Pancreas (tissue), 10 donors: ENCODE measurements at places on chromosomes 2 and 18. TPM values are rescaled to one million over a fixed set of nuclear protein-coding genes. Genes with fewer than 3 reads are reported as not detected.

- H3K36me3 ChIP-seq = no peaks in the 10 kb centered on the region
- H3K27ac ChIP-seq = no peak overlapping the region
- no peak overlapping the region for H3K4me3 ChIP-seq
- H3K4me1 ChIP-seq = no peaks in the 10 kb centered on the region
- H3K27me3 ChIP-seq = no peaks in the 10 kb centered on the region
Observed at GRCh38 chr2:166900700-166901099, 12.4 kb downstream of the XIRP2 start.

MDH1 gene
- 35.4 TPM for total RNA-seq

GRCh38 chr2:30695749-30696148 is 111.5 kb downstream of the CAPN13 start:
- H3K27ac ChIP-seq = no peak overlapping the region
- H3K4me3 ChIP-seq = no peak overlapping the region
- no peaks in the 10 kb centered on the region for H3K4me1 ChIP-seq
- H3K27me3 ChIP-seq = no peaks in the 10 kb centered on the region
- DNase-seq = no peak

ANTXR1 gene
- total RNA-seq = 6.5 TPM

- H3K4me1 ChIP-seq = no peaks in the 10 kb centered on the region
- no peaks in the 10 kb centered on the region for H3K27me3 ChIP-seq
- no peak for DNase-seq
- H3K4me3 ChIP-seq = no peak overlapping the region
- H3K36me3 ChIP-seq = no peaks in the 10 kb centered on the region
Observed at GRCh38 chr2:100260712-100261620, 61.3 kb downstream of the LONRF2 start.

SCYGR4 gene
- not detected for total RNA-seq

DNA sequence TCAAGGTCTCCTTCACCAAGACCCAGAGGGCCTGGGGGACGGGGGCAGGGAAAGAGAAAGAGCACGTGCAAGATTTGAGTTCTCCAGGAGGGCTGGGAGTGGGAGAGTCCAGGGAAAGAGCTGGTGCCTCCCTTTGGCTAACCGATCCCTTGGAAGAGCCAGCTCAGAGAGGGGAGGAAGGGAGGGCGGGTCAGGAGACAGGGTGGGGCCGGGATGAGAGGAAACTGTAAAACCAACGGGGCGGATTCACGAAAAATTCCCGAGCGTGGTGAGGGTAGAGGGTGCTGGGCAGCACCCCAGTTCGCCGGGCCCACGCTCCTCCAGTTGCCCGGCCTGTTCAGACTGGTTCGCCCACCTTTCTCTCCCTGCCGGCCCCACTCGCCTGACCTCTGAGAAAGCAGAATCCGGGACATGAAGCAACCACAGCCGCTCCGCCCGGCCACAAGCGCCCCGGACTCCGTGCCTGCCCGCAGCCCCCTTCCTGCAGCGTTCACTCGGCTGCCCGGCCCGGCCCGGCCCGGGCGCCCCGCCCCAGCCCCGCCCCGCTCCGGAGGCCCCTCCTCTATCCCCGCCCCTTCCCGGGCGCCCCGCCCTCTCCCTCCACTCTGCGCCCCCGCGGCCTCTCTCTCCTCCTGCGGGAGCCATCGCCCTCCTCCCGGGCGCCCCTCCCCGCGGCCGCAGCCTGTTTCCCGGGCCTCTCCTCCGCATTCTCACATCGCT is 230.9 kb upstream of the SMAD2 start:
- DNase-seq = peak; percentile 94
- no peaks in the 10 kb centered on the region for H3K27me3 ChIP-seq
- H3K36me3 ChIP-seq = no peaks in the 10 kb centered on the region
- peak overlapping the region; percentile 41 for H3K4me3 ChIP-seq
- H3K27ac ChIP-seq = peak overlapping the region; percentile 68
- no peaks in the 10 kb centered on the region for H3K4me1 ChIP-seq

DNA sequence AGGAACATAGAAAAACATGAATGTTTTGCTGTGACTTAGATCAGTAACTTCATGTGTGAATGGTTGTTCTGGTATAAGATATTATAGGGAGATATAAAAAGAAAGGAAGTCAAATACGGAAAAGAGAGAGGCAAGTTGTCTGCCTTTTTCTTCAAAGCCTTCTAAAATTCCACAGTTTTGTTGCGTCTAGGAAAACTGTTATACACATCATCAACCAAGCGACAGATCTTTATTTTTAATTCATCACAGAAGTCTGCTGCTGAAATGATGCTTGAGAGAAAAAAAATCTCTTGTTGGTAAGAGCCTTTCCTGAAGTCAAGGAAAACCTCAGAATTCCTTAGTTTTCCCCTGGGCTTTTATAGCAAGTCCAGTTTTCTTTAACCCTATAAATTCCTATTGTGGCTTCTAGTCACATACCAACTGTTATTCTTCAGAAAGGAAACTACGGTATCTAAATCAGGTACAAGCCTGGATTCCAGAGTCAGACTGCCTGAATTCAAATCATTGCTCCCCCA is 36.3 kb upstream of the TANC1 start:
- no peak for DNase-seq
- no peaks in the 10 kb centered on the region for H3K36me3 ChIP-seq
- H3K27ac ChIP-seq = no peak overlapping the region

DNA sequence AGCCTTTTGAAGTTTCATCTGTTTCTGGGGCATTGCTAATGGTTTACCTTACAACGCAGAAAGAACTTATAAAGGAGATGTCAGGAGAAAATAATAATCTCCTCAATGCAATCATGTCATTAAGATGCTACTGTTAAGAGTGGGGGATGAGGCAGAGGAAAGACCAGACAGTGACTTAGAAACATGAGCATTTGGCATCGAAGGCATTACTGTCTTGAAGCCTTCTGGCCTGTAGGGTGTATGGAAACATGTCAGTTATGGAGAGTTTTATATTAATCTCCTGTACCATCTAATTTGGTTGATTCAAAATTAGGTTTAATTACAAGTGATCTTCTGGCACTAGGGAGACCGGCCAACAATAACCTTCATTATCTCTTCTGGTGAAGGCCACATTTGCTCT is 32.5 kb downstream of the CDC42EP3 start:
- no peak overlapping the region for H3K4me3 ChIP-seq
- H3K4me1 ChIP-seq = no peaks in the 10 kb centered on the region
- DNase-seq = no peak
- H3K36me3 ChIP-seq = no peaks in the 10 kb centered on the region

DNA sequence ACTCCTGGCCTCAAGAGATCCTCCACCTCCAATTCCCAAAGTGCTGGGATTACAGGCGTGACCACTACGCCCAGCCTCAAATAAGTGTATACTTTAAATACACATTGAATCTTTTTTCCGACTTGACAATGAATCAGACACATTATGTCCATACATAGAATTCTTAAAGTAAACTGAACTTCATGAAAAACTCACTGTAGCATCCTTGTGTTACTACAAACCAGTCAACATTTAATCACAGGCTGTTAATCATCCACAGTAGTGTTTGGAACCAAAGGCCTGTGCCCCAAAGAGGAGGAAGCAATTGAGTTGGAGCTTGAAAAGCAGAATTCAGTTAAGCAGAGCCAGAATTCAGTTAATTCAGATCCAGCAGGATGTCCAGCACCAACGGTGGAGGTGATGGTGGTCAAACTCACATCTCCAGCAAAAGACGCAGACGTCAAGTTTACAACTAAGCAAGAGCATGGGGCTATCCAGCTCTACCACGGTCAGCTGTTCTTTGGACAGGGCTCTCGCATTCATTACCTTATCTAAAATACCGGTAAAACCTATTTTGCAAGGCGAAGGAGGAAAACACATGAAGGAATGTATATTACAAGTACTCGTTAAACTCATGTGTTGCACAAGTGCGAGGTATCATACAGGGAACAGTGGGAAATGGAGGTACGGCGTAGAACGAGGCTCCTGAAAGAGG is 1.2 kb downstream of the SLC39A6 start:
- H3K4me3 ChIP-seq = peak overlapping the region; percentile 95
- no peaks in the 10 kb centered on the region for H3K27me3 ChIP-seq
- DNase-seq = no peak
- H3K4me1 ChIP-seq = peaks cover 6% of the 10 kb centered on the region

PMAIP1 gene
- 1.7 TPM for total RNA-seq

GRCh38 chr2:177257471-177257870 is 7.1 kb downstream of the NFE2L2 start:
- no peaks in the 10 kb centered on the region for H3K27me3 ChIP-seq
- DNase-seq = no peak
- no peak overlapping the region for H3K4me3 ChIP-seq
- H3K36me3 ChIP-seq = no peaks in the 10 kb centered on the region
- H3K4me1 ChIP-seq = peaks cover 45% of the 10 kb centered on the region

GRCh38 chr2:236871500-236872001 is 214.1 kb upstream of the COPS8 start:
- H3K27me3 ChIP-seq = no peaks in the 10 kb centered on the region
- peaks cover 16% of the 10 kb centered on the region for H3K4me1 ChIP-seq
- no peak for DNase-seq
- no peaks in the 10 kb centered on the region for H3K36me3 ChIP-seq
- H3K4me3 ChIP-seq = no peak overlapping the region

GRCh38 chr2:221102896-221103688 is 469.0 kb downstream of the EPHA4 start:
- H3K27me3 ChIP-seq = no peaks in the 10 kb centered on the region
- no peak overlapping the region for H3K4me3 ChIP-seq
- H3K27ac ChIP-seq = no peak overlapping the region
- no peaks in the 10 kb centered on the region for H3K4me1 ChIP-seq
- DNase-seq = no peak

DNA sequence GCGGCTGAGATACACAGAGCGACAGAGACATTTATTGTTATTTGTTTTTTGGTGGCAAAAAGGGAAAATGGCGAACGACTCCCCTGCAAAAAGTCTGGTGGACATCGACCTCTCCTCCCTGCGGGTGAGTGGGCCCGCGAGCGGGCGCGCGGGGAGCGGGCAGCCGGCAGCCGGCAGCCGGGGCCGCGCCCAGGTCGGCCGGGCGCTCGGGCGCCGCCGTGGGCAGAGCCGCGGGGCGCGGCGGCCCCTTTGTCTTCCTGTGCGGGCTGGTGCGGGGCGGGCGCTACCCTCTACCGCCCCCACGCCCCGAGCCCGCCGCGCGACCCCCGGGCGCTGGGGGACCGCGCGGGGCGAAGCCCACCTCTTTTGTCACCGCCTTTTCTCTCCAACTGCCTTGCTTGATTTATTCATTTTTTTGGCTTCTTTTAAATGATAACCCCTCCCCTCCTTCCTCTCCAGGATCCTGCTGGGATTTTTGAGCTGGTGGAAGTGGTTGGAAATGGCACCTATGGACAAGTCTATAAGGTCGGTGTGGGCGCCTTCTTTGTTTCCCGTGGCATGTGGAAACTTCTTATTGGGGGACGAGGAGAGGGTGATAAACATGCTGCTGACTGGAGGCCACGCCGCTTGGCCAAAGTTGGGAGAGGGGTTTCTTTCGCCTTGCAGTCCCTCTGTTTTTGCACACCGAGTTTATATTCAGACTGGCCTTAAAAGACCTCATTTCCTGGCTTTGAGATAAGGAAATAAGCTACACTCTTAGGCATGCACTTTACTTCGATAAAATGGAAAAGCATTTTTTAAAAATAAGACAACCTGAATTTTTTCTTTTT is 722 bp downstream of the MAP4K4 start:
- peak; percentile 24 for DNase-seq
- peaks cover 10% of the 10 kb centered on the region for H3K4me1 ChIP-seq
- no peaks in the 10 kb centered on the region for H3K27me3 ChIP-seq
- H3K27ac ChIP-seq = no peak overlapping the region
- H3K4me3 ChIP-seq = peak overlapping the region; percentile 65

- no peak for DNase-seq
- no peak overlapping the region for H3K27ac ChIP-seq
- no peaks in the 10 kb centered on the region for H3K27me3 ChIP-seq
- no peaks in the 10 kb centered on the region for H3K4me1 ChIP-seq
- H3K36me3 ChIP-seq = no peaks in the 10 kb centered on the region
Observed at GRCh38 chr18:74778191-74778847, 180.6 kb downstream of the ZNF407 start.

MLPH gene
- total RNA-seq = 23.4 TPM

CENPA gene
- not detected for total RNA-seq

- no peaks in the 10 kb centered on the region for H3K4me1 ChIP-seq
- H3K27ac ChIP-seq = no peak overlapping the region
- no peaks in the 10 kb centered on the region for H3K36me3 ChIP-seq
- no peak for DNase-seq
- H3K4me3 ChIP-seq = no peak overlapping the region
Observed at GRCh38 chr18:23593720-23594119, 7.4 kb upstream of the NPC1 start.

GPR155 gene
- total RNA-seq = 7.1 TPM

PTPRN gene
- total RNA-seq = 34.3 TPM

RFX8 gene
- not detected for total RNA-seq

DNA sequence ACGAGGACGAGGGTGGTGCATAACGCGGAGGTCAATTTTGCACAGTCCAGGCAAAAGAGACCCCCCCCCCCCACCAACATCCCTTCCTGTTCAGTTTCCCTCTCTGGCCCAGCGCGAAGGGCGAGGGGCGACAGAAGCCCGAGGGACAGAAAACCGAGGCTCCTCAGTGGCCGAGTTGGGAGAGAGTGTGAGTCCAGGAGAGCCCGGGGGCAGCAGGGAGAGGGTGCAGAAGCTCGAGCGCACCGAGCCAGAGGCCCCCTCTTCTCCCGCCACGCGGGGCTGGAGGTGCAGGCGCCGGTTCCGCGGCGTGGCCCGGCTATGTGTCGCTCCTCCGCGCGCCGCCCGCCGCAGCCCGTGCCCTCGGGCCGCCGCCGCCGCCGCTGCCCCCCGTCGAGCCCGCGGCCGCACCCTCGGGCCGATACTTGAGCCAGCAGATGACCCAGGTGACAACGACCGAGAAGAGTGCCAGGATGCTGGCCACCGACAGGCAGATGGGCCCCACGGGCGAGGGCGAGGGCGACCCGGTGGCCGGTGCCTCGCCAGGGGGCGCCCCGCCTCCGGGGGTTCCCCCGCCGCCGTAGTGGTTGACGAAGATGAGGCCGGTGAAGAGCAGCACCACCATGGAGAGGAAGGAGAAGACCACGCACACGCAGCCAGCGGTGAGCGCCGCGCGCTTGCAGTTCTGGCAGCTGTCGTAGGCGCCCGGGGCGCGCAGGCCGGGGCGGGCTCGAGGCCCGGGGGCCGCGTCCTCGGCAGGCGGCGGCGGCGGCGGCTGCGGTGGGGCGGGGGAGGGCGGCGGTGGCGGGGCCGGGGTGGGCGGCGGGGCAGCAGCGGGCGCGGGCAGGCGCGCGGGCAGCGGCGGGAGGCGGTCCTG is 20.2 kb upstream of the PAX3 start:
- no peak overlapping the region for H3K4me3 ChIP-seq
- H3K27me3 ChIP-seq = peaks cover 33% of the 10 kb centered on the region
- no peaks in the 10 kb centered on the region for H3K36me3 ChIP-seq
- DNase-seq = no peak
- H3K4me1 ChIP-seq = no peaks in the 10 kb centered on the region
- no peak overlapping the region for H3K27ac ChIP-seq

DNA sequence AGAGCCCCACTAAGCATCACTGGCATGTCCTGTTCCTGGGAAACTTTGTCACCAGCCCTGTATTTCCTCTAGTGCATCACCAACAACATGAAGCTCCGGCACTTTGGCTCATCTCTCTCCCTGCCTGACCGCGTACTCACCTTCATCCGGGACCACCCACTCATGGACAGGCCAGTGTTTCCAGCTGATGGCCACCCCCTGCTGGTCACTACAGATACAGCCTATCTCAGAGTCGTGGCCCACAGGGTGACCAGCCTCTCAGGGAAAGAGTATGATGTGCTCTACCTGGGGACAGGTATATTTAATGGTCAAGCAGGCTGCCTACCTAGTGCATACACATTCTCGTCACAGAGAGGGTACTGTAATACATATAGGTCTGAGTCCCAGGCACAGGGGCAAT is 21.0 kb downstream of the SEMA4F start:
- no peaks in the 10 kb centered on the region for H3K4me1 ChIP-seq
- H3K27ac ChIP-seq = no peak overlapping the region
- no peak overlapping the region for H3K4me3 ChIP-seq
- DNase-seq = no peak
